ENCODE measurements at places on chromosomes 6 and 20.

GRCh38 chr6:74409447-74409846 is 713.4 kb downstream of the CD109 start:
- no peak for DNase-seq

DNA sequence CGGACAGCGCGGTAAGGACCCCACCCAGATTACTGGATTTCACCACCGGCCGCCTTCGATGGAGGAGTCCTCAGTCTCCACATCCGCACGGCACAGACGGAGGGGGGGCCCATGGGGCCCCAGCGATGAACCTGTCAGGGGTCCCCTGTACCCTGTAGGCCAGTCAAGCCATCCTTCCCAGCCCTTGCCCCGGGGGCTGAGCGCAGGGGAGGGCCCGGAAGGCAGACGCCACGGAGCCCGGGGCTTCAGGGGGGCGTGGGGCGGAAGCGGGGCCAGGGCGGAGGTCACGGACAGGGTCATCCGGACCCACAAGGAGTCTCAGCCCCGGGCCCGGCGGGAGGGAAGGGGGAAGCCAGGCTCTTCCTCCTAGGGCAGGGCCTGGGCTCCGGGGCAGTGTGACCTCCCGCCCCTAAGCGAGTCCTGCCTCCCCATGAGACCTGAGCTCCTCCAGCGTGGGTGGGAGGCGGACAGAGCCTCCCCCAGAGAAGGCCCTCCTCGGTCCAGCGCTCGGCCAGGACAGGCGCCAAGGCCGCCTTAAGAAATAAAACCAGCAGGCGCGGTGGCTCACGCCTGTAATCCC is 22.8 kb downstream of the ZBTB46 start:
- DNase-seq: no peak

- no peak for DNase-seq
Measured at GRCh38 chr6:11598687-11599086, 61.1 kb downstream of the TMEM170B start.

- DNase-seq: no peak
Measured at GRCh38 chr6:117555262-117555849, 47.0 kb downstream of the GOPC start.

DNA sequence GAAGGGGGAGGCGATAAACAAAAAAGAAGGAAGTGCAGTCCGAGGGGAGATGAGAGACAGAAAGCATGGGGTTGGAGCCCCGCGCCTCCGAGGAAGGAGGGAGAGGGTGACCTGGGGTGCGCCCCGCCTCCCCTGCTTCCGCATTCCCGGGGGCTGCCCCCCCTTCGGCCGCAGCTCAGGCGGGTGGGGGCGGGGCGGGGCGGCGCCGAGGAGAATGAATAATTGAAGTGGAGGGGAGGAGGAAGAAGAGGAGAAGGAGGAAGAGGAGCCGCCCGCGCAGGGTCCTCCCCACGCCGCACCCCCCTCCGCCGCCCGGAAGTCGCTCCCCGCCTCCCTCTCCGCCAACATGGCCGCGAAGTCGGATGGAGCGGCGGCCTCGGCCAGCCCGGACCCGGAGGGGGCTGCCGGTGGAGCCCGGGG is at the start of gene XKR7:
TSS of gene XKR7 (plus strand) at position 322 of the 420 bp plus-strand sequence. CDS start at position 347, 25 bp downstream.
- DNase-seq: no peak

DNA sequence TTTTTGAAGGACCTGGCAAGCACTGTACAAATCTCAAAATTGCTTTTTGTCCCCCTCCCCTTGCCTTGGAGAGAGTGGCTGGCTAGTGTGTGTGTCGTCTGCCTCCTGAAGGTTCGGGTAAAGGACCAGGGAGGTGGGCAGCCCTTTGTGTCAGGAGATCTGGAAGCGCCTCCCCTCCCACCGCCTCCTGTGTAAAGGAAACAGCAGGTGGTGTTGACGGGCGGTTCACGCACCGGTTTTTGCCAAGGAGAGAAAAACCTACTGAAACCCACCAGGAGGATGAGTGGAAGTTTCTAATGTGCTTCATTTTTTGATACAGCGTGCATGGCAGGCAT is 1.2 kb downstream of the ENTPD6 start:
- DNase-seq: no peak

DNA sequence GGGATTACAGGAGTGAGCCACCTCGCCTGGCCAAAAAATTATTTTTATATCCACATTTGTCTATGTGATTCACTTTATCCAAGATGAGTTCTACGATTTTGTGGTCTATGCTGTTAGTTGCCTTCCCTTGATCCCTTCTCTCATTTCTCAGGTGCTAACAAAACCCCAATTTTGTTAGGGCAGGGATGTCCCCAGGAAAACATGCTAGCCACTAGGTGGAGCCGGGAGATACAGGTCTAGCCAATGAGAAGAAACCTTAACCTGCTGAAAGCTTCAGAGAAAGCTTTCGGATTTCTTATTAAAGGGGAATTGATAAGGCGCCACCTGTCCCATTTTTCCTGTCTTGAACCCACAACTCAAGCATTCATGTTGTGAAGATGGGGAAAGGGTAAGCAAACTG is 167.4 kb upstream of the OLIG3 start:
- no peak for DNase-seq

DNA sequence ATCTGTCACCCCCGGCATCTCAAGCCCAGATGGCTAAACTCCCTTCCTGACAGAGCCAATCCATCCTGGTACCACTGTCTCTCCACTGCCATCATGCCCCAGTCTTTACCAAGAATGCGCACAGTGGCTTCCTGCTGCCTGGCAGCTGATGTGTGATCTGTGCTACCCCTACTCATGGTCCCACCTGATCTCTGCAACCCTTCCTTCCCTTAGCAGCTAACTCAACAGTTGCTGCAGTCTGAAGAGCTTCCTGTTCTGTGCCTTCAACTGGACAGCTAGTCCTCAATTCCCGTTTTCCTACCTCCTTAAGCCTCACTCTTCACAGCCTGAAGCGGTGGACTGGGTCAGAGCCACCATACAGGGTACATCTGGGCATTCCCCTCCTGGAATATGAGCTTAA is 7.6 kb upstream of the FAM83C start:
- DNase-seq: no peak

Data from activated CD4-positive, alpha-beta T cell treated with anti-CD3 and anti-CD28 coated beads, Interleukin-2, amount 50 U/mL, for 24 hours (primary cell).